Left ventricle myocardium inferior (tissue), 1 donor: ENCODE measurements at places on chromosomes 6 and 20. TPM values are rescaled to one million over a fixed set of nuclear protein-coding genes. Genes with fewer than 3 reads are reported as not detected.
A peak's percentile ranks its signal among the peaks of the same experiment; 100 is the strongest.

DSP gene
- 322 TPM for total RNA-seq

RPS21 gene
- total RNA-seq: 661 TPM

MICAL1 gene
- total RNA-seq: 5.6 TPM

DNA sequence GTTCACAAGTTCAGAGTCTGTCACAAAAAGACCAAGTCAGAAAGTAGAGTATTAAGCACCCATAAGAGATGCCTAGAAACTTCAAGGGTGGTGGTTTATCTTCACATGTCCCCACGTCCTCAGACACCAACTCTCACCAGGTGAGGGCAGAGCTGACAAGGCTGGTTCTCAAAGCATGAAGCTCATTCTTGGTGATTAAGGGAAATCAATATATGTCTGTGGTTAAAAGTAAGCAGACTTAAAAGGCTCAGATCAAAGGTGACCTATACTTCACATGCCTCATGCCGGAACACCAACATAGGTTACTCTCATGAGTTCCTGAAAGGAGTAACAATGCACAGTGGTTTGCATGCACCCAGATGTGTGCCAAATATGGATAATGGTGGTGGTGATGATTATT lies 27.0 kb downstream of the IL17A start:
- H3K4me3 ChIP-seq: no peak overlapping the region
- DNase-seq: no peak
- peaks cover 6% of the 10 kb centered on the region for H3K27me3 ChIP-seq
- no peaks in the 10 kb centered on the region for H3K36me3 ChIP-seq
- H3K27ac ChIP-seq: no peak overlapping the region

DNA sequence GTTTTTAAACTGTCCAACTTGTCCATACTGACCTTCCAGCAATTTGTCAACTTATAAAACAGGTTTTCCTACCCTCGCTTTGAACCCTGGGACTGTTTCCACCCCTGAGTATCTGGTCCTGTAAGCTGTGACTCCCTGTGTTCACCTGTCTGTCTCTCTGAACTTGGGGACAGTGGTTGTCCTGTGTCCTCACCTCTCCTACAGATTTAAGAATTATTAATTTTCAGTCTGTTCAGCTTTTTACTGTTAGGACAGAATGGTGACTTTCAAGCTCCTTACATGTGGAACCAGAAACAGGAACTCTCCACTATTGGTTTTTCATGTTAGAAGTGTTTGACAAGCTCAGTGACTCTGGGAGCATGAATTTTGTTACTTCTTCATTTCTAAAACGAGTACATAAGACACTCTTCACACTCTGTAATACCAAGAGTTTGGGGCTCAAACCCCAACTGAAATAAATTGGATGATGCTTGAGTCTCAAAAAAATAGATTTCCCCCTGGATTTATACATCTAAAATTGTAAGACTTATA lies 713.9 kb downstream of the COL12A1 start:
- no peak overlapping the region for H3K4me3 ChIP-seq
- no peaks in the 10 kb centered on the region for H3K36me3 ChIP-seq
- no peaks in the 10 kb centered on the region for H3K27me3 ChIP-seq

GRCh38 chr6:83042467-83043053 lies 23.1 kb downstream of the UBE3D start:
- H3K36me3 ChIP-seq: peaks cover 4% of the 10 kb centered on the region
- no peaks in the 10 kb centered on the region for H3K27me3 ChIP-seq
- H3K4me3 ChIP-seq: no peak overlapping the region

- no peak overlapping the region for H3K4me3 ChIP-seq
- H3K36me3 ChIP-seq: no peaks in the 10 kb centered on the region
- DNase-seq: no peak
- H3K27ac ChIP-seq: no peak overlapping the region
- no peaks in the 10 kb centered on the region for H3K27me3 ChIP-seq
- no peaks in the 10 kb centered on the region for H3K4me1 ChIP-seq
Observed at GRCh38 chr6:76831299-76831698, 632.0 kb downstream of the HTR1B start.

GRCh38 chr20:51195419-51195901 lies 172.6 kb upstream of the KCNG1 start:
- DNase-seq: no peak
- H3K4me3 ChIP-seq: no peak overlapping the region
- no peaks in the 10 kb centered on the region for H3K36me3 ChIP-seq
- H3K4me1 ChIP-seq: no peaks in the 10 kb centered on the region
- H3K27me3 ChIP-seq: peaks cover 80% of the 10 kb centered on the region

PCK1 gene
- total RNA-seq: 0.25 TPM

GRCh38 chr6:132070356-132070755 lies 119.2 kb upstream of the CCN2 start:
- no peak overlapping the region for H3K27ac ChIP-seq
- H3K36me3 ChIP-seq: no peaks in the 10 kb centered on the region
- H3K4me3 ChIP-seq: no peak overlapping the region
- peaks cover 4% of the 10 kb centered on the region for H3K4me1 ChIP-seq

SCRT2 gene
- total RNA-seq: not detected

FYN gene
- 46.3 TPM for total RNA-seq

- no peak overlapping the region for H3K27ac ChIP-seq
- H3K4me1 ChIP-seq: no peaks in the 10 kb centered on the region
- no peak overlapping the region for H3K4me3 ChIP-seq
Observed at GRCh38 chr6:72975352-72975752, 249.9 kb downstream of the KHDC1L start.

DNA sequence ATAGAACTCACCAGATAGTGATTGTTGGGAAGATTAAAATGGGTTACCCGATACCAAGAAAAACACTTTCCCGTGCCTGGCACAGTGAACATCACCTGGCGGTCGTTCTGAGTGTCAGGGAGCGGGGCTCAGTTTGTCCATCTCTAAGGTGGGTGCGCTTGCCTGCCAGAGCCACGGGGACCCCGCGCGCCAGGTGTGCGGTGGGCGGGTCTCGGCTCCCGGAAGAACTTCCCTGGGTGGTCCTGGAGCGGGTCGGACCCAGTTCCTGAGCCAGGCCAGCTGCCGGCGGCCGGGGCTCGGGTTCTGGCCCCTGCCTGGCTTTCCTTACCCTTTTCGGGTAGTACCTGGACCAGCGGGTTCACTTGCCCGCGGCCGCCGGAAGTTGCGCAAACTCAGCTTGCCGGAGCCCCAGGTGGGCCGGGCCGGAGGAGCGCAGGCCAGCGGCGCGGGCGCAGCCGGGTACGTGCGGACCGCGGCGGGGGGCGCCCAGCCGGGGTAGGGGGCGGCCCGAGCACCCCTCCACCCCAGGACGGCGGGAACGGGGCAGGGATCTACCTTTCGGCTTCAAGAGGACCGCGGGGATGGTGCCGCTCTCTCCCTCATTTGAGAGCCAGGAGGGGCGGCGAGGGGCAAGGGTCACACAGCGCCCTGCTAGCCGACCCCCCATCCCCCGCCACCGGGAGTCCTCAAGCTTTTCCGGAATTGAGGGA lies 7.5 kb downstream of the FAM110A start:
- peaks cover 11% of the 10 kb centered on the region for H3K27me3 ChIP-seq
- H3K27ac ChIP-seq: no peak overlapping the region
- no peaks in the 10 kb centered on the region for H3K36me3 ChIP-seq
- H3K4me3 ChIP-seq: peak overlapping the region; percentile 62
- no peak for DNase-seq
- H3K4me1 ChIP-seq: peaks cover 44% of the 10 kb centered on the region

ABCC10 gene
- total RNA-seq: 11.7 TPM
